Fibroblast of pulmonary artery (primary cell): ENCODE measurements at places on chromosomes 4 and X.

GRCh38 chr4:7040765-7041164 is 2.4 kb upstream of the TADA2B start:
- no peak for DNase-seq

GRCh38 chr4:140141210-140141835 is 12.7 kb downstream of the MAML3 start:
- no peak for DNase-seq

- DNase-seq, result peak; percentile 66
Measured at GRCh38 chr4:87657525-87657924, 7.4 kb downstream of the DMP1 start.

DNA sequence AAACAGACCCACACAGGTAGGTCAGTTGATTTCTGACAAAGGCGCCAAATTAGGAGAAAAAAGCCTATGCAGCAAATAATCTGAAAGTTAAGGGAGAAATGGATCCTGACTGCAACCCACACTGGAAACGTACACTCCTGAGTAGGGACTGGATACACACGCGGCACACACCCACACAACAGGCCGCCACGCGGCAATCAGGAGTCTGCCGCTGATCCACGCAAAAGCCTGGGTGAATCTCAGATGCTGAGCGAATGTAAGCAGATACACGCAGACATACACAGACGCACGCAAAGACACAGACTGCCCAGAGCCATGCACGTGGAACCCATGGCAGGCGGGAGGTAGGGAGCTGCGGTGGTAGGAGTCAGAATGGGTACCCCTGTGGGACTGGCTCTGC is 21.7 kb downstream of the LRPAP1 start:
- DNase-seq, result no peak

DNA sequence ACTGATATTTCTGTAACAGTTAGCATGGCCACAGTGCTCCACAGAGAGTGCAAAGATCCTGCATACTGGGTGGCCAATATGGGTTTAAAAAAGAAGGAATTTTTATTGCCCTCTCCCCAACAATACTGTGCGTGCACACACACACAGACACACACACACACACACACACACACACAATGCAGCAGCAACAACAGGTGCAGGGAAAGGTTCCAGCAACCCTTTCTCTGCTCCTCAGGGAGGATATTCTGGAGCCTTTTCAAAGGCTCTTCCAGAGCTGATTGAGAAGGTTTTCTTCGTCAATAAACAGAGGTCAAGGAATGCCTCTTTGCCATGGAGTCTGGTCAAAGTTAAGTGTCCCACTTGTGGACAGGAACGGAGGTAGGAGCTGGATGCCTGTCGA is 84.8 kb upstream of the ZFP42 start:
- no peak for DNase-seq

DNA sequence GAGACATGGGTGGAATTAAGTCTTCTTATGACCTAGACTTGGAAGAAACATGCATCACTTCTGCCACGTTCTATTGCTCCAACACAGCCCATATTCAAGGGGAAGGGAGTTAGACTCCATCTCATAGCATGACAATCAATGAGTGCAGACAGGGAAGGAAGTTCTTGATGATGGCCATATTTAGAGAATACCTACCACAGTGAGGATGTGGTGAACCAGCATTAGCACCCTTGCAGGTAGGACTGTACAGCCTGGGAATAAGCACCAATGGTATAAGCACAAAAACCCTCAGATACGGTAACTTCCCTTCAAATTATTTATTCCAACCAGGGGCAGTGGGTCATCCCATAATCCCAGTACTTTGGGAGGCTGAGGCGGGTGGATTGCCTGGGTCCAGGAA is 29.8 kb downstream of the PAGE2 start:
- DNase-seq, result no peak

- DNase-seq, result no peak
Measured at GRCh38 chr4:175562542-175562941, 249.5 kb downstream of the GPM6A start.

GRCh38 chr4:140790171-140790570 is 34.0 kb upstream of the TBC1D9 start:
- DNase-seq, result peak; percentile 9

DNA sequence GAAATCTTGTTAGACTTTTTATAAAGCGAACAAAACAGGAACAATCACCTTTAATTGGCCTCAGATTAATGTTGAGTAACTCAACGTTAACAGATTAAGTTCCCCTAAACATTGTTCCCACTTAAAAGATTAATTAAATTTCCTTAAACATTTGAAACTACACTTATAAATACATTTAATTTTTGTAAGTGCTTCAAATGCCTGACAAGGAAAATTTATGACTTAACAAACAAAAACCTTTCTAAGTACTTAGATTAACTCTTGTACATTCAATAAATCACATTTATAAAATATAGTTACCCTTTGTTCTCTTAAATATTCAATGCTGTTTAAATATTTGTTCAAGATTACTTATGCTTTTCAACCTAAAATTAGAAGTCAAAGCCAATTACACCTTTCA is 39.4 kb upstream of the OCIAD2 start:
- DNase-seq, result no peak

- DNase-seq, result no peak
Measured at GRCh38 chr4:190015538-190016368, 11.3 kb downstream of the FRG2 start.

DNA sequence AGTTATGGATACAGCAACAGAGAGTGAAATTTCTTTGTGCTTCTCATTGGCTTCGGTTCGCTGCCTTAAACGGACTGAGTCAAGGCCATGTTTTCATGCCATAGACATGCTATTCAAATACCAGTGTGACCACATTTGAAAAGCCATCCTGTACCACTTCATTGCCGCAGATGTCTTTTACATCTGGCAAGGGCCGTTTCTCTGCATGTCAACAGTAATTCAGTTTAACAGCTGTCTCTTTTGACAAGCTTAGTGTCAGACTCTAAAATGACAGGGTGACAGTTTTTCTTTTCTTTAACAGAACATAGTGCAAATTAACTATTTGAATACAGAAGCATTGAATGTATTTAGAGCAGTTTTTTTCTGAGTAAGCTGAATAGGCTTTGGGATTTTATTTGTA is 362.2 kb upstream of the POU3F4 start:
- DNase-seq, result no peak

DNA sequence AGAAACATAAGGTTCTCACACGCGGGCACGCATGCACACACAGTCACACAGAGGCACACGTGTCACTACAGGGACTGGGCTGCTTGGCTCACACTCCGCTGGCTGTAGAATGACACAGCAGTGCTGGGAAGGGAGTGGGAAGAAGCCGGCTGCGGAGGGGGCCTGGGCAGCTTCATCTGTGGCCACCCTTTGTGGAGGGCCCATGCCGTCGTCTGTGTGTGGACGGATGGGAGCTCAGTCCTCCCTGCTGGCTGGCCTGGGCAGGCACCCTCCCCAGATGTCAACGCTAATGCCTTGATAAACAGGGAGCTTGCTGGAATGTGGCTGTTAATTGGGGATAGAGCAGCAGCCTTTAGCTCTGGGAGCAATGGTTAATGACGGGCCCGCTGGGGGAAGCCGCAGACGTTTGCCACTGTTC is 621.1 kb downstream of the BCOR start:
- no peak for DNase-seq

GRCh38 chr4:42640613-42641012 is 16.3 kb downstream of the ATP8A1 start:
- no peak for DNase-seq

- DNase-seq, result no peak
Measured at GRCh38 chr4:178241601-178242118, 799.4 kb upstream of the AGA start.

DNA sequence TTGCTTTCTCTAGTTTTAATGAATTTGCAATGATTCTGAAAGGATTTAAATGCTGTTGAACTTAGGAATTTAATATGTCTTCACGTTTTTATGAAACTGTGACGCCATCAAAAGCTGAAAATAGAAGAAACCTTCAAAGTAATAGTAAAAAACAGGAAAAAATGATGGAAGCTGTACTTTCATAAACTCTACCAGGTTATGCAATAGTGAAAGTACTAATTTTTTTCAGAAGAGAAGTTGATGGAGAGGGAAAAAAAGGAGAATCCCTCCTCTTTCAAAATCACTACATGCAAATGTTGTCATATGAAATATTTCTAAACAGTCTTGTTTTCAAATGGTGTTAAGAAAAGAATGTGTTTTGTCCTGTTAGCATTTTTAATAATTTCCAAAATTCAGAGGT is 73.6 kb downstream of the ZNF330 start:
- DNase-seq, result no peak

DNA sequence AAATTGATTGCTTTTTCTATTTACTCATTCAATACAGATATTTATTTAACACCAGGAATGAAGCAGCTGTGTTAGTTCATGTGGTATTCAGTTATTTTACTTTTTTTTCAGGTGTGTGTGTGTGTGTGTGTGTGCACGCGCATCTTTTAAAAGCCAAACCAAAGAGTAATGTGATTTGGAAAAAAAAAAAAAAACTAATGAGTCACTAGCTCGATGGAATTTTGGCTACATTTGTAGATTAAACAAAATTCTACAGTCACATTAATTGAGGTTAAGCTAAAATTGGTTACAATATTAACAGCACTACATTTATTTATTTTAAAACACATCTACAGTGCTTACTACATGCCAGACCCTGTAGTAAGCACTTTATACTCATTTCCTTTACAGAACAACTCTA is 66.8 kb downstream of the HHIP start:
- DNase-seq, result no peak

GRCh38 chrX:55648434-55648833 is 25.2 kb downstream of the FOXR2 start:
- DNase-seq, result no peak

GRCh38 chrX:69523314-69523713 is 19.2 kb downstream of the NALF2 start:
- no peak for DNase-seq

GRCh38 chr4:37603070-37603468 is 83.1 kb downstream of the RELL1 start:
- peak; percentile 82 for DNase-seq
